ENCODE measurements at places on chromosomes 7 and 10.

- no peaks in the 10 kb centered on the region for H3K36me3 ChIP-seq
- no peak for DNase-seq
- H3K4me3 ChIP-seq: no peak overlapping the region
Observed at GRCh38 chr7:71716690-71717089, 584.7 kb downstream of the GALNT17 start.

DNA sequence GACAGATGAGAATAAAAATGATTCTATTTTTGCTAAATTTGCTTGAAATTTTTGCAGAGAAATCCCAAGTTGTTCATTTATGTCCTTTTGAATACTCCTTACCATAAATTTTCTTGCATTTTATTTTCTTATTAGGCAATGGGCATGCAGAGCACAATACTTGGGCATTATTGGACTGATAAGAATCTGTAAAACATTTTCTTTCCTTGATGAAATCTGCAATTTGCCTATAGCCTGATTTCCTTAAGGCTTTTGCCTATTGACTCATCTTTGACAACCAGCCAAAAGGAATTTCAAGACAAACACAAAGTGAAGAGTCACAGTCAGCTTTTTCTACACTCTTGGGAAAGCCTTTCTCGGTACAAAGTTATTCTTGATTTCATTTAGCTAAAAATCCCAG is 30.5 kb upstream of the GNAT3 start:
- H3K27me3 ChIP-seq: no peaks in the 10 kb centered on the region
- H3K4me1 ChIP-seq: no peaks in the 10 kb centered on the region
- H3K36me3 ChIP-seq: no peaks in the 10 kb centered on the region
- H3K27ac ChIP-seq: no peak overlapping the region

GRCh38 chr7:104604706-104605105 is 276.3 kb downstream of the LHFPL3 start:
- no peak for DNase-seq
- H3K27me3 ChIP-seq: no peaks in the 10 kb centered on the region
- H3K27ac ChIP-seq: no peak overlapping the region
- no peaks in the 10 kb centered on the region for H3K4me1 ChIP-seq
- no peaks in the 10 kb centered on the region for H3K36me3 ChIP-seq

GRCh38 chr7:33743594-33743993 is 161.7 kb upstream of the BMPER start:
- DNase-seq: no peak
- peaks cover 2% of the 10 kb centered on the region for H3K27me3 ChIP-seq
- H3K4me1 ChIP-seq: peaks cover 54% of the 10 kb centered on the region
- H3K36me3 ChIP-seq: peaks cover 8% of the 10 kb centered on the region
- H3K27ac ChIP-seq: peak overlapping the region; percentile 42
- H3K4me3 ChIP-seq: no peak overlapping the region

GRCh38 chr7:31253532-31253931 is 87.0 kb downstream of the NEUROD6 start:
- no peak for DNase-seq
- H3K27ac ChIP-seq: no peak overlapping the region
- H3K4me1 ChIP-seq: no peaks in the 10 kb centered on the region
- H3K27me3 ChIP-seq: peaks cover 6% of the 10 kb centered on the region
- no peaks in the 10 kb centered on the region for H3K36me3 ChIP-seq

- peaks cover 34% of the 10 kb centered on the region for H3K4me1 ChIP-seq
- no peaks in the 10 kb centered on the region for H3K27me3 ChIP-seq
- no peak overlapping the region for H3K27ac ChIP-seq
- no peak overlapping the region for H3K4me3 ChIP-seq
- peaks cover 15% of the 10 kb centered on the region for H3K36me3 ChIP-seq
- DNase-seq: peak; percentile 17
Observed at GRCh38 chr10:96910488-96911395, 78.6 kb downstream of the LCOR start.

GRCh38 chr10:99781734-99782429 is 558 bp upstream of the ABCC2 start:
- H3K27ac ChIP-seq: no peak overlapping the region
- H3K36me3 ChIP-seq: no peaks in the 10 kb centered on the region
- no peak overlapping the region for H3K4me3 ChIP-seq
- DNase-seq: no peak

GRCh38 chr10:6460861-6461409 is 119.1 kb downstream of the PRKCQ start:
- H3K27me3 ChIP-seq: no peaks in the 10 kb centered on the region
- H3K27ac ChIP-seq: peak overlapping the region; percentile 36
- no peak for DNase-seq
- H3K36me3 ChIP-seq: peaks cover 81% of the 10 kb centered on the region
- no peaks in the 10 kb centered on the region for H3K4me1 ChIP-seq
- no peak overlapping the region for H3K4me3 ChIP-seq

DNA sequence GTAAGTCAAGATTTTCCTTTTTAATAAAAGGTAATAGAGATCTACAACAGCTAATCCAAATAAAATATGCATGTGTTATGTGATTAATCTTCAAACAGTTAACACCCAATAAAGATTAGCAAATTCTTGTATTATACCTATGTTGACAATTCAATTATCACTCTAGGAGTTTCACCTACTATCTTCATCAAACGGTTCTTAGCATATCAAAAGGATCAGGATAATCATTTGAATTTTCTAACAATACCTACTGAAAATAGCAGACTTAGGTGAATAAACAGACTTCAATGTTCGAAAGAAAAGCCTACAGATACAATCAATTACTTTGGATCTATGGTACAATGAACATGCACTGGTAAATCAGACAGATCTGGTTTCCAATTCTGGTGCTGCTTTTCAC is 268.3 kb downstream of the CACNA2D1 start:
- H3K4me1 ChIP-seq: no peaks in the 10 kb centered on the region
- H3K27me3 ChIP-seq: peaks cover 2% of the 10 kb centered on the region
- DNase-seq: no peak
- no peaks in the 10 kb centered on the region for H3K36me3 ChIP-seq
- H3K27ac ChIP-seq: no peak overlapping the region

GRCh38 chr7:137804836-137805235 is 41.9 kb downstream of the DGKI start:
- peaks cover 12% of the 10 kb centered on the region for H3K27me3 ChIP-seq
- H3K4me3 ChIP-seq: no peak overlapping the region
- H3K4me1 ChIP-seq: no peaks in the 10 kb centered on the region
- no peak overlapping the region for H3K27ac ChIP-seq
- no peak for DNase-seq

DNA sequence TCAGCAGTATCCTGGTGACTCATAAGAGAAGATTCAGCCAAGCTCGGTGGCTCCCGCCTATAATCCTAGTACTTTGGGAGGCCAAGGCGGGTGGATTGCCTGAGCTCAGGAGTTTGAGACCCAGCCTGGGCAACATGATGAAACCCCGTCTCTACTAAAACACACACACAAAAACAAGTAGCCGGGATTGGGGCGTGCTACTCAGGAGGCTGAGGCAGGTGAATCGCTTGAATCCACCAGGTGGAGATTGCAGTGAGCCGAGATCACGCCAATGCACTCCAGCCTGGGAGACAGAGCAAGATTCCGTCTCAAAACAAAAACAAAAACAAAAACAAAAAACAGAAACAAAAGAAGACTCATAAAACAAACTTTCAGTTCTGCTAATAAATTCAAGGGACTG is 551.1 kb upstream of the POT1 start:
- H3K4me3 ChIP-seq: no peak overlapping the region
- H3K36me3 ChIP-seq: peaks cover 3% of the 10 kb centered on the region
- H3K27ac ChIP-seq: no peak overlapping the region
- H3K27me3 ChIP-seq: no peaks in the 10 kb centered on the region
- no peak for DNase-seq
- no peaks in the 10 kb centered on the region for H3K4me1 ChIP-seq

GRCh38 chr7:111229916-111230315 is 139.0 kb downstream of the LRRN3 start:
- DNase-seq: no peak
- H3K27me3 ChIP-seq: no peaks in the 10 kb centered on the region
- no peaks in the 10 kb centered on the region for H3K36me3 ChIP-seq

- H3K4me3 ChIP-seq: no peak overlapping the region
- H3K27me3 ChIP-seq: peaks cover 19% of the 10 kb centered on the region
- peaks cover 40% of the 10 kb centered on the region for H3K4me1 ChIP-seq
- H3K27ac ChIP-seq: peak overlapping the region; percentile 62
- DNase-seq: no peak
- peaks cover 12% of the 10 kb centered on the region for H3K36me3 ChIP-seq
Observed at GRCh38 chr10:132326925-132327324, 5.1 kb upstream of the LRRC27 start.

DNA sequence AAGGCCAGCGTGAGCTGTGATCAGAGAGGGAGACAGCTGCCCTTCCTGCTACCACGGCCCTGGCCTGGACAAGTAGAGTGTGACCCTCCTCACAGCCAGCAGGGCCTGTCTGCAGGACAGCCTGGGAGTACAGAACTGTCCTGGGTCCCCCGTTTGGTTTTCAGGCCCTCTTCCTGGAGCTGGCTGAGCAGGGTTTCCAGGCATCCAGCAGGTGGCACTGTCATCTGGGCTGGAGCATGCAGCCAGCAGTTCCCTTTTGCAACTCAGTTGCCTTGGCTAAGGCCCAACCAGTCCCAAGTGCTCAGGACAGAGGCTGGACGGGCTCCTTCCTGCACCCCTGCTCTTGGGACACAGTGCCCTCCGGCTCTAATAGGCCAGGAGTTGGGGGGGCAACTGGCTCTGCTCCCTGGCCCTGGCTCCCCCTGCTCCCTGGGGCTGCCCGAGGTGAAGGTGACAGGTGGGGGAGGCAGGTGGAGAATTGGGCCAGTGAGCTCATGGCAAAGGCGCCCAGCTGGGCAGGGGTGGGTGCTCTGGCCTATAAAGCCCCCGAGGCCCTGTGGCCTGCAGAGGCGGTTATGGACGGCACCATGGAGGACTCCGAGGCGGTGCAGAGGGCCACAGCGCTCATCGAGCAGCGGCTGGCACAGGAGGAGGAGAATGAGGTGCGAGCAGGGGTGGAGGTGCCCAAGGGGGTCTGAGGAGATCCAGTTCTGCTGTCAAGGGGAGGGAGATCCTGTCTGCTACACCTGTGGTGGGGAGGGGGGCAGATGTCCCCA is at the start of gene ANKRD2:
Gene ANKRD2, plus strand, starts transcription at position 566 of the 776 bp plus-strand sequence. Its CDS starts 10 bp downstream, at position 576.
- no peaks in the 10 kb centered on the region for H3K36me3 ChIP-seq
- no peaks in the 10 kb centered on the region for H3K4me1 ChIP-seq
- H3K27me3 ChIP-seq: no peaks in the 10 kb centered on the region
- no peak within 1 kb of the TSS for H3K4me3 ChIP-seq
- H3K27ac ChIP-seq: no peak within 1 kb of the TSS

DNA sequence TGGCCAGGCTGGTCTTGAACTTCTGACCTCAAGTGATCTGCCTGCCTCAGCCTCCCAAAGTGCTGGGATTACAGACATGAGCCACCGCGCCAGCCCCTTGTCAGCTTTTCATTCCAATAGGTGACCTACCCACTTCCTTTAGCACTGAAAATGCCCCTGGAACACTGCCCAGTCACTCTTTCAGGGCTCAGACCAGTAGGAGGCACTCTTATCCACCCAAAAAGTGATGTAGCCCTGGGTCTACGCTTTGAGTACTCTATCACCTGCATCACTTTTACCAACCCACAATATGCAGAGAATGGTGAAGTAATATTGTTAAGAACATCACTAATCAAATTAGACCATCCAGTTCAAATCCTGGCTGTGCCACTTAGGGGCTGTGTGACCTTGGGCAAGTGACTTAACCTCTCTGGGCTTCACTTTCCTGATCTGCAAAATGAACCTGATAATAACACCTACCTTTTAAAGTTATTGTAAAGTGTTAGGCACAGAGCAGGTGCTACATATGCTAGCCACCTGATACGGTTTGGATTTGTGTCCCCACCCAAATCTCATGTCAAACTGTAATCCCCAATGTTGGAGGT is 5.2 kb downstream of the CALN1 start:
- peaks cover 8% of the 10 kb centered on the region for H3K27me3 ChIP-seq
- no peak overlapping the region for H3K4me3 ChIP-seq
- H3K4me1 ChIP-seq: no peaks in the 10 kb centered on the region
- H3K36me3 ChIP-seq: no peaks in the 10 kb centered on the region
- no peak overlapping the region for H3K27ac ChIP-seq
- no peak for DNase-seq

DNA sequence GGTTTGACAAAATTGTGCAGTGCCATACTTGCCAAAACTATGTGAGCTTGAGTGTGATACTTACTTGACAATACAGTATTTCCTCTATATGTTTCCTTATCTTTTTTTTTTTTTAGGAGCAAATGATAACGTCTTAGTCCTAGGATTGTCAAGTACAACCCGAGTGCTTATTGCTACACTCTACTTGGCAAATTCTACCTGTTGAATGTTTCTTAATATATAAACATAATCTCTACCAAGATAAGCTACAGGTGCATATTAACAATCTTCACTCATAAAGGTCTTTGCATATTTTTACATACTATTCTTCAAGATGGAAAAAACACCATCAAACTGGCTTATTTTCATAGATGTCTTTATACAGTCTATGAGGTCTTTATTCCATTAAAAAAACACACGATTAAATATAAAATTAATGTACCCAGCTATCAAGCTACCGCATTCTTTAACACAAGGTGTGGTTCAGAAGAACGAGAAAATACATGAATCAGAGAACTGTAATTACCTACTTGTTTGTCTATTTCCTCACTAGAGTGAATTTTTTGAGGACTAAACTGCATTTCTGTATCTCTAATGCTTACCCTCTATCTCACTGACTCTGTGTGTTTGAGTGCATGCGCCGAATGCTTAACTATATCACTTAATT is 76.1 kb upstream of the PDSS1 start:
- H3K4me1 ChIP-seq: peaks cover 5% of the 10 kb centered on the region
- peaks cover 16% of the 10 kb centered on the region for H3K27me3 ChIP-seq
- no peak overlapping the region for H3K27ac ChIP-seq

- H3K4me3 ChIP-seq: no peak overlapping the region
- H3K36me3 ChIP-seq: peaks cover 4% of the 10 kb centered on the region
- no peak for DNase-seq
- H3K27me3 ChIP-seq: no peaks in the 10 kb centered on the region
- H3K4me1 ChIP-seq: no peaks in the 10 kb centered on the region
Observed at GRCh38 chr10:92965314-92965713, 95.3 kb upstream of the CYP26C1 start.

DNA sequence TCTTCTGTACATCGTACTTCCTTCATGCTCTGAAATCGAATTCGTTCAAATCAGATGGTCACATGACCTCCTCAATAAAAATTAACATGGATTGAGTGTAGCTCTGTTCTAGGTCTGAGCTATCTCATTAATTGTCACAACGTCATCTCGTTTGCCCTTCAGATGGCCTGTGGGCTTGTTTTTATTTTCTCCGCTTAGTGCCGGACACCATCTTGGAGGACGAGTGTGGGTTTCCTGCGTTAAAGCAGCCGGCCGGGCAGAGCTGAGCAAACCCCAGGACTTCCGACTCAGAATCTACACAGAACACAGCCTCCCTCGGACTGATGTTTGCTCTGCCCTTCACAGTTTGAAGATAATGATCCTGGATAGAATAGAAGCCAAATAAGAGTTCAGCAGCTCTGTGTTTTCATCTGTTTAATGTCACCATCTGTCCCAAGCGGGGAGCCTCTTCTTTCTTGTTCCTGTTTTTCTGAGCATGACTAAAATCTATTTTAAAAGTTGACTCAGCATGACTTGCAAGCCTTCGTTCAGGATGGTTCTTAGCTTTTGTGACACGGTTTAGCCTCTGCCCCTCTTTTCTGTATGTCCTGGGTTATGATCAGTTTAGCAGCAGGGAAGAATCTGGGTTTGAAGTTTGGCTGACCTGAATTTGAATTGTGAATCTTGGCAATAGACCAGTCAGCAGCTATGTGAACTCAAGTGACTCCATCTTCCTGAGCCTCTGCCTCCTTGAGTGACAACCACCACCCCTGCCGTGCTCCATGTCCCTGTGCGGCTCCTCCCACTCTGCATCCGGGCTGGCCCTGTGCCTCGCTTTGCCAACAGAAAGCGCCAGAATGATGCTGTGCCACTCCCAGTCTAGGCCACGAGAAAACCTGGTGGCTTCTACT is 30.6 kb upstream of the GALNTL5 start:
- no peaks in the 10 kb centered on the region for H3K36me3 ChIP-seq
- H3K27me3 ChIP-seq: peaks cover 4% of the 10 kb centered on the region
- DNase-seq: peak; percentile 32
- peak overlapping the region; percentile 82 for H3K27ac ChIP-seq
- peak overlapping the region; percentile 74 for H3K4me3 ChIP-seq
